ENCODE measurements at places on chromosomes 3 and 15.

DNA sequence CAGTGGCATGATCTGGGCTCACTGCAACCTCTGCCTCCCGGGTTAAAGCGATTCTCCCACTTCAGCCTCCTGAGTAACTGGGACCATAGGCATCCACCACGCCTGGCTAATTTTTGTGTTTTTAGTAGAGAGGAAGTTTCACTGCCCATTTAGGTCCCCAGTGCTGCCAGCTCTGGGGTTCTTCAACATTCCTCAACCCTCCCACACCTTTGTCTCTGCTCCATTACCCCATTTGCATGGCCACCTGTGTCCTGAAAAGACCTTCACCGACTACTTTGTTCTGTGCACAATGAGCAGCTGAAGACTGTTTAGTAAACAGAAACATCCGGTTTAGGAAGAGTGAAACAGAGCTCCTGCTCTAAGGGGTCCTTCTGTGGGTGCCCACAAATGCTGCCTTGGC is 92.0 kb downstream of the FAM43A start:
- DNase-seq = no peak

GRCh38 chr15:95864467-95864886 is 466.0 kb upstream of the NR2F2 start:
- peak; percentile 14 for DNase-seq

- DNase-seq = no peak
Observed at GRCh38 chr15:99443056-99443756, 122.6 kb upstream of the MEF2A start.

- peak; percentile 8 for DNase-seq
Observed at GRCh38 chr15:83380682-83381081, 66.5 kb upstream of the SH3GL3 start.

GRCh38 chr15:61840090-61840489 is 220.2 kb downstream of the VPS13C start:
- DNase-seq = no peak

DNA sequence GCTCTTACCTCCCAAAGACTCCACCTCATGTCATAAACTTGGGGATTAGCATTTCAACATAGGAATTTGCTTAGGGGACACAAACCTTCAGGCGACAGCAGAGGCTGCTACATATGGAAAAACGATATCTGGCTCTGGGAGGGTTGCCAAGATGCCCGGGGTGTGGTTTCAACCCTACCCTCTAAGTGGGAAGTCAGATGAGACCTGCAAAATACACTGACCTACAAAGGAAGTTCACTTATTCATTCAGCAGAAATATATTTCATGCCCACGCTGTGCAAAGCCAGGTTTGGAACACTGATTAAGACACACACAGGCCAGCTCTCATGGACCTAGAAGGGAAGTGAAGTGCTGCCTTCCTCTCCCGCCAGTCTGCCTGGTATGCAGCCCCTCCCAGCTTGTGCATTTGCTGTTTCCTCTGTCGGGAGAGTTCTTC is 239.3 kb downstream of the FEZF2 start:
- DNase-seq = peak; percentile 75

DNA sequence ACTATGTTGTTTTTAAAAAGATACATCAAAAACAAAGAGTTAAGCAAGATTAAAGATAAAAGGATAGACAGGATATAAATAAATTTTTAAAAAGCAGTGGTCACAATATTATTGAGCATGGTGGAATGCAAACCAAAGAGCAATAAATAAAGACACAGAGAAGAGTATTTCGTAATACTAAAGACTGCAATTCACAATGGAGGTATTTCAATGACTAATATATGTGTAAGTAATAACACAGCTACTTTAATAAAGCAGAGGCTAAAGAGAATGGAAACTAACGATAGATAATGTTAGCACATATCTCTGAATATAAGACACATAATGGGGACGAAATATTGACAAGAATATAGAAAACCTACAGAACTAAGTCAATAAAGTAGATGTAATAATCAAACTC is 219.6 kb downstream of the WDR72 start:
- no peak for DNase-seq

DNA sequence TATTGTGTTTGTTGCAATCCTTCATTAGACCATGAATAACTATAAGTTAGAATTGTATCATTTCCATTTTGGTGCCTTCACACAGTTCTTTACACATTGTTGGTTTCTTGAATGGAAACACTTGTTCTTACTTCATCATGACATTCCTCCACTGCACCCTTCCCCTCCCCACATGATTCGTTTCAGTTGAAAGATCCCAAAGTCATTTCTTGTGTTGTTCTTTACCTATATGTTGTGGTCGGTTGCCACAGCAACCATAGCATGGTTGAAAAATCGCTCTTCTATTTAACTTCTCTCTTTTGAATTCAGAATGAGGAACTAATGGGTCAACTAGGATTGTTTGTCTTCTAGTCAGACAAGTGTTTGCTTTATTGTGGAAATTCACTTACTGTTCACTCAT is 103.3 kb downstream of the IL1RAP start:
- peak; percentile 16 for DNase-seq

DNA sequence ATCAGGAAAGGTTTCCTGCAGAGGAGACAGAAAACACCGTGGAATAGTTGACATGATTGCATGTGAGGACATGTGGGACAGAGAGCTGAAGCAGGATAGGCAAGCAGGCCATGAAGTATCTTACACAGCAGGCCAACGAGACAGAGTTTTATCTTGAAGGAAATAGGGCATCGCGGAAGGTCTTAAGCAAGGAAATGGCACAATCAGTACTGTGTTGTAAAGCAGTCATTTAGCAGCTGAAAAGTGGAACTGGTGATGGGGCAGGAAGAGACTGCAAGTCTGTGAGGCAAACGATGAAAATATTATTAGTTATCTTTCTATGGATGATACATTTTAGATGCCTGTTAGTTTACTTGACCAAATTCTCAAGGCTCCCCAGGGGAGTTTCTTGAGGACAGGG is 535.1 kb downstream of the SOX2 start:
- DNase-seq = no peak

DNA sequence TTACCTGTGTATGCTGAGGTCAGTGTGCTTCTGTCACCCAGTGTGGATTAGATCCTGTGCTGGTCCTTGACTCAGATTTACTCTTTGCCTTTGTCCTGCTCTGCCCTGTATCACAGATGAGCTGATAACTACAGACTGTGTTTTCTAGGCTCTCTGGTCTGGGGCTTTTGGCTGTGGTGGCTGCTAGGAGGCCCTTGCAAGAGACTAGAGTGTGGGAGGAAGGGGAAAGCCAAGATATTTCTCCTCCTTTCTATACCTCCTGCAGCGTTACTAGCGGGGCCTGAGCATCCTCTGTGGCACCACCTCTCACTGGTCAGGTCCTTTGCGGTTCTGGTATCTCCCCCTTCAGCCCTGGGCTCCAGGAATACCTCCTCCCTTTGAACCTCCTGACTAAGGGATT is 282.3 kb upstream of the TBC1D5 start:
- DNase-seq = no peak

DNA sequence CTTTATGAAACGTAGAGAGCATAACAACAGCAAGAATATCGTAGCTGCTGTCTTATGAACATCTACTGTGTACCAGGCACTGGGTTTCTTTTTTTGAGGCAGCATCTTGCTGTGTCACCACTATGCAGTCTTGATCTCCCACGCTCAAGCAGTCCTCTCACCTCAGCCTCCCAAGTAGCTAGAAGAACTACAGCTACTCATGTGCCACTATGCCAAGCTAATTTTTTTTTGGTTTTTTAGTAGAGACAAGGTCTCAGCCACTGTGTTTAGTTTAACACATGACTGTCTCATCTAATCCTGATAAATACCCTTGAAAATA is 129.9 kb downstream of the VGLL4 start:
- DNase-seq = no peak

GRCh38 chr3:30659270-30660130 is 53.1 kb downstream of the TGFBR2 start:
- DNase-seq = no peak

- DNase-seq = no peak
Observed at GRCh38 chr3:50325497-50326181, 2.4 kb downstream of the TUSC2 start.

DNA sequence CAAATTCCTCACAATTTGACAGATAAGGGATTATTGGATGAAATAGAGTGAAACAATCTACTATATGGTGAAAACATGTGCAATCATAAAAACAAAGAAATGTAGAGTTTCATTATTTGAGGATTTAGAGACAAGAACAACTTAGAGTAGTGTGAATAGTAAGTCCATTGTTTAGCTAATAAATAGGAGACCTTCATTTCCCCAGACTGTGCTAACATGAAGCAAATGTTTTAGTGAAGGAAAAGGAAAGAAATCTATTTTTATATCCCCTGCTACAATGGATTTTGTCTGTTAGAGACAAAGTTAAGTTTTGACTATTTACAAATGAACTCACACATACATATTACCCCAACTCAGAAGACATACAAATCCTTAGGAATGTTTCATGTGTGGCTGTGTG is 77.8 kb downstream of the EFL1 start:
- no peak for DNase-seq

DNA sequence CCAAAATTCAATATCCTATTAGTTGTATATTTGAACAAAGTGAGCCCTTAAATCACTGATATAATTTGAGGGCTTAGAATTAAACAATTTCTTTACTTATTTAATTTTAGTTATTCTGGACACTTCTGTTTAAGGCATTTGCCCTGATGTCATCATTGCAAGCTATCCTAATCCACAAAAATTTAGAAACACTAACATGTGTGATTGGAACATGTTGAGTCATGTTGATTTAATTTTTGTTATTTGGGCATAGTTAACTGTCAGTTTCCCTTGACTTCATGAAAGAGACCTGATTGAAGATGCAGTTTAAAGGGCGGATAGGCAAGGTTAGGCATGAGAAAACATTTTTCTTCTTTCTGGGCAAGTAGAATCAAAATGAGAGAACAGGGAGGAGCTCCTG is 682.6 kb downstream of the ROBO1 start:
- DNase-seq = no peak

GRCh38 chr3:46664188-46664970 is 29.1 kb downstream of the ALS2CL start:
- no peak for DNase-seq

GRCh38 chr15:66714543-66714981 is 12.5 kb downstream of the SMAD6 start:
- no peak for DNase-seq

DNA sequence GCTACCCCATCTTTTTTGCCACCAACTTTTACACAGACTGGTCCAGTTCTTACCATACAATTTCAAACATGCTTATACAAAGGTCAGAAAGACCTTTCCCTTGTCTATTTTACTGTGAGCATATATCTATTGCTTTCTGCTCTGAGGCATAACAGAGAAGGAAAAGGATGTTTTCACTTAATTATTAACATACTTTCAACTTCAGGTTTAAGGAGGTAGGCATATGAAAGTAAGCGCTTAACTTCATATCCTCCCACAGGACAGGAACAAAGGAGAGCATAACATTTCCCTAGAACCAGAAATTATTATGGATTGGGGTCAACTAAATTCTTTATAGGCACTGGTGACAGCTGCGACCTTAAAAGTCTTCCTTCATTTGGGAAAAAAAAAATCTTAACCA is 1.1 kb downstream of the MYEF2 start:
- no peak for DNase-seq

- no peak for DNase-seq
Observed at GRCh38 chr3:98763819-98764418, 779 bp downstream of the ST3GAL6 start.

GRCh38 chr3:1010228-1010627 is 82.6 kb upstream of the CNTN6 start:
- no peak for DNase-seq

GRCh38 chr15:90801803-90802202 is 66.6 kb upstream of the FURIN start:
- no peak for DNase-seq

GRCh38 chr3:12193485-12194165 is 34.9 kb upstream of the TIMP4 start:
- peak; percentile 61 for DNase-seq

- no peak for DNase-seq
Observed at GRCh38 chr3:10312391-10312790, 8.5 kb downstream of the SEC13 start.

- DNase-seq = peak; percentile 85
Observed at GRCh38 chr3:61564395-61565059, 3.2 kb downstream of the PTPRG start.

DNA sequence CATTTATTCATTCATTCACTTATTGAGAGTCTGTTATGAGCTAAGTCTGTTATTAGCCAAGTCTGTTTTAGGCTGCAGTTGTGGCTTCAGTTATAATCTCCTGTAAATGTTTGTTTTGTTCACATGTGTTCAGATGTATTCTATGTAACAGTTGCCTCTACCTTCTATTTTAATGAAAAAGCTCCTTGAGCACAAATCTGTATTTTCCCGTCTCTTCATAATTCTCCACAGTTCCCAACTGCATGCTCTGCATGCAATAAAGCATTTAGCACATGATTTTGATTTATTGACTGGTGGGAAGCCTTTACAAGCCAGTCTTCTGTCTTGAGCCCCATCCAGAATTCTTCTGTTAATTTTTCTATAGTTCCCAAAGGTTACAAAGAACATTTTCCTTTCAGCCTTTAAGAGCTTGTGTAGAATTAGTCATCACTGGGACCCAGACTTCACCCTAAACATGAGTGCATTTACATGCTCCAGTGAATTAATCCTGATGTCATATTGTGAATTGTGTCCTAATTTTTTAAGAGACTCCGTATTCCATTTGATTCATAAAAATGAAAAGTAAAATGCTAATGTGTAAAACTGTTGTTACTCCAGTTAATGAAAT is 122.3 kb upstream of the NR2E3 start:
- DNase-seq = no peak

DNA sequence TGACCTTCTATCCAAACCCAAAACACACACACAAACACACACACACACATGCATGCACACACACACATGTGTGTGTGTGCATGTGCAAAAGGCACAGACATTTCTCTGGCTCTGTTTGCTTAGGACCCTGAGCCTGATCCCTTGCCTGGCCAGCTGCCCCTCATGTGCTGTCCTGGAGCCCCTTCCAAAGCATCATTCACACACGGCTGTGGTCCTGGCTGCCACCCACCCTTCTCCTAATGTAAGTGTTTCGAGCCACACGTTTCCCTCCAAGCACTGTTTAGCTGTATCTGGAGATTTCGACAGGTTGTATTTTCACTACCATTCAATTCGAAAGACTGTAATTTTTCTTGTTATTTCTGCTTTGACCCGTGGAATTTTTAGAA is 45.8 kb upstream of the KLF13 start:
- no peak for DNase-seq

- peak; percentile 61 for DNase-seq
Observed at GRCh38 chr15:52567871-52568600, 794 bp downstream of the ARPP19 start.

- DNase-seq = no peak
Observed at GRCh38 chr3:64379221-64379620, 154.0 kb upstream of the PRICKLE2 start.

- no peak for DNase-seq
Observed at GRCh38 chr3:87046241-87046640, 55.3 kb upstream of the VGLL3 start.

GRCh38 chr15:47688573-47689086 is 28.7 kb upstream of the SEMA6D start:
- no peak for DNase-seq

GRCh38 chr3:132785292-132785691 is 63.1 kb upstream of the NPHP3 start:
- DNase-seq = no peak

GRCh38 chr3:17155951-17156350 is 271.2 kb downstream of the PLCL2 start:
- DNase-seq = no peak

All from transverse colon (tissue), 4 donors.